Vein endothelial cell (primary cell): ENCODE measurements at places on chromosomes 12 and 14. TPM values are rescaled to one million over a fixed set of nuclear protein-coding genes. Genes with fewer than 3 reads are reported as not detected.

The DAO gene
- total RNA-seq: not detected in 2 replicates

The CIT gene
- 11.8 and 23.0 TPM in 2 replicates for total RNA-seq

The LALBA gene
- total RNA-seq: not detected in 2 replicates

The FOXG1 gene
- not detected in 2 replicates for total RNA-seq

The ESRRB gene
- not detected in 2 replicates for total RNA-seq

The AKAP3 gene
- total RNA-seq: 0.65 and 1.1 TPM in 2 replicates

The CLEC12A gene
- not detected in 2 replicates for total RNA-seq

The RBP5 gene
- not detected in 2 replicates for total RNA-seq

The HCAR1 gene
- under 0.01 and 0.10 TPM in 2 replicates for total RNA-seq

The SLCO1B1 gene
- total RNA-seq: not detected in 2 replicates

The SLC7A7 gene
- total RNA-seq: 6.9 and 11.4 TPM in 2 replicates

The SLC6A15 gene
- 1.4 and 2.3 TPM in 2 replicates for total RNA-seq

The KLHDC1 gene
- 1.3 TPM in 2 replicates for total RNA-seq

The APOLD1 gene
- 31.8 and 46.7 TPM in 2 replicates for total RNA-seq

The MANSC4 gene
- total RNA-seq: 0.33 TPM in 1 of 2 replicates, not detected in the other

The CACNA1C gene
- total RNA-seq: 0.86 and 0.98 TPM in 2 replicates

The MCRS1 gene
- 68.9 and 78.4 TPM in 2 replicates for total RNA-seq

The LMNTD1 gene
- 0.29 TPM in 1 of 2 replicates, not detected in the other for total RNA-seq

The SLC5A8 gene
- total RNA-seq: not detected in 2 replicates

The FGF23 gene
- total RNA-seq: not detected in 2 replicates
